ENCODE measurements at places on chromosomes 6 and 20.

DNA sequence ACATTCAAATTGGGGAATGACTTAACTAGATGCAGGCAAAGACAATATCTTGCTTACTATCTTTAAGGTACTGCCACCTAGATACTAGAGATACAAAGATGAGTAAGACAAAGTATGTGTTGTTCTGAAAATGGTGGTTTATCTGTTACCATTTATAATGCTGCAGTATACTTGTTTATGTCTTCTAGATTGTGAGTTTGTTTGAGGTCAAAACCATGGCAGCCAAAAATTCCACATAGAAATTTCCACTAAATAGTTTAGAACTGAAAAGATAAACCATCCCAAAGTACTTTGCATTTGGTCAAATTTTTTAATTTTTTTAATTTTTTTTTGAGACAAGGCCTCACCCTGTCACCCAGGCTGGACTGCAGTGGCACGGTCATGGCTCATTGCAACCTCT is 150.8 kb downstream of the SOX4 start:
- DNase-seq, result no peak

DNA sequence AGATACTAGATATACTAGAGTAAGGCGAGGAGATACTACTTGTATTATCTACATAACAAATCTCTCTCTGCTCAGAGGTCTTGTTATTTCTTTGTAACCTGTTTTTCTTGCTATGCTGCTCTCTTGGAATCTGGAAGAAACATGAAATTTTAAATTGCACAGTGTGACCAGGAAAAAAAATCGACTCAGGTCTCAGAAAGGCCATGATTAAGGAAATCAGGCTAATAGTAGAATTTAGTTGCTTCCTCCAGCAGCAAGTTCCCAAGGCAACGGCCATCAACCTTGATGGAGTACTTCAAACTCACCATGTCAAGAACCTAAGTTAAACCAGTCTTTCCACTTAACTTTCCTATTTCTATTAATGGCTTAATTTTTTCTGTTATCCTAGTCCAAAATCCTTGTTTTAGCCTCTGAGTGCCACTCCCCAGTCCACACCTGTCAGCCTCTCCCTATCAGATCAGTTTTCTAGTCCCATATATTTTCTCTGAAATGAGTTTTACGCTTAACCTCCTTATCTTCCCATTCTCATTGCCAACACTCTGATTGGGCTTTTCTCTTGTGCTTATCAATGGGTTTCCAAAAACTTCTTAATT is 87.7 kb upstream of the BEND3 start:
- DNase-seq, result no peak

- no peak for DNase-seq
Measured at GRCh38 chr6:170032197-170032596, 258.7 kb downstream of the DLL1 start.

- DNase-seq, result no peak
Measured at GRCh38 chr6:78709021-78709420, 158.3 kb upstream of the IRAK1BP1 start.

GRCh38 chr20:24672181-24672880 is 202.9 kb downstream of the SYNDIG1 start:
- DNase-seq, result no peak

DNA sequence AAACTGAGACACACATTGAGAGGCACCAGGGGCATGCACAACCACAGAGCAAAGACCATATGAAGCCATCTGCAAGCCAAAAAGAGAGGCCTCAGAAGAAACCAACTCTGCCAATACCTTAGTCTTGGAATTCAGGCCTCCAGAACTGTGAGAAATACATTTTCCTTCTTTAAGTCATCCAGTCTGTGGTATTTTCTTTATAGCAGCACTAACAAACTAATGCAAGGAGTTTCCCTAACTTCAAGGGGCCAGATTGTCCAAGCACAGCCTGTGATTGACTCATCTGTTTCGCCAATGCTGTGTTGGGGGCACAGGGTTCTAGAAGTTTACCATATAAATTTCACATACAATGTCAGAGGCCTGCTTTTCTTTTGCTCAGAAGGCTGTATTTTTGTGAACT is 364.6 kb downstream of the GJA1 start:
- no peak for DNase-seq

- DNase-seq, result no peak
Measured at GRCh38 chr6:30037182-30037788, 23.8 kb upstream of the POLR1H start.

DNA sequence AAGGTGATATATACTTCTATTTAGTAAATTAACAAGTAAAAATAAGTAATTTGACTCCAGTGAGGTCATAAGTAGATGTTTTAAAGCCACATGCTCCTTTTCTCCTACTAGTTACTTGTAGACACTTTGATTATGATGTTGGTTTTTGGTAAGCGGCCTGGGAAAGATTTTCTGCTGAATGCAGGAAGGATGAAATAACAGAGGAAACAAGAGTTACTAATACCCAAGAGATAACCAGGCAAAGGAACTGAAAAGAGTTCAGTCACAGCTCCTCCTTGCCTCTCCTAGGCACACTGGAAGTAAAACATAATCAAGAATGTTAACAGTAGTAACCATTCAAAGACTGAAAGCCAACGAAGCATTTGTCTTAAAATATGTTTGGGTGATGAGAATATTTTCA is 203.3 kb downstream of the RNGTT start:
- DNase-seq, result no peak

DNA sequence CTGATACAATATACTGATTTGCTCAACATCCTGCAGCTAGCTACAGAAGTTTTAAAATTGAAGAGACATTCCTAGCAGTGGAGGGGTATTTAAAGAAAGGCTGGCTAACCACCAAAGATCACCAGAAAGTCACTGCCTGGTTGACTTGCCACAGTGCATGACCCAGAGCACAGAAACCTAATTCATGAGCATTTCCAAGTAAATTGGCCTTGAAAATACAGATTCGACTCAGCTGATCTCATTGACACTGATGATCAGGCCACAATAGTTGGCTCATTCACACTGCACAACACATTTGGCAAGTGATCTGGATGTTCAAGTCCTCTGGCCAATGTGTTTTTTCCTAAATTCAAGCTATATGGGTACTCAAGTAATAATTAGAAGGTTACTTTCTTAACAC is 13.3 kb upstream of the TDRD6 start:
- no peak for DNase-seq

- DNase-seq, result no peak
Measured at GRCh38 chr6:148414836-148415235, 72.2 kb downstream of the SASH1 start.

DNA sequence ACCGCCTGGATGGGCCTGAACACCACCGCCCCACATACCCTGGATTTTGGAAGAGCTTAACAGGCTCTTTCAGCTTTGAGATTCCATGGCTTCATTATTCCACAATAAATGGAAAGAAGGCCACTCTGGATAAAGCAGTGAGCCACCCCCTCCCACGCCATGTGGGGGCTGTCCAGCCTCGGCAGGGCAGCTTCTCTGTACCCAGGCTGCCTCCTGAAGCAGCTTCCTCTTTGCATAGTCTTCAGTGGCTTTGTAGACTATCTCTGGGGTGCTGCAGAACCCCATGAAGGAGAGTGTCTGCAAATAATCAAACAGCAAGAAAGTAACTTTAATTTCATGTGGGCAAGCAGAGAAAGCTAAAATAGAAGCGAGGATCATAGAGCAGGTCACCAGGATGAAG is 96.6 kb upstream of the NXT1 start:
- DNase-seq, result no peak

- DNase-seq, result no peak
Measured at GRCh38 chr20:373171-373890, 7.2 kb upstream of the TRIB3 start.

GRCh38 chr6:145626857-145627256 is 108.5 kb downstream of the EPM2A start:
- no peak for DNase-seq

DNA sequence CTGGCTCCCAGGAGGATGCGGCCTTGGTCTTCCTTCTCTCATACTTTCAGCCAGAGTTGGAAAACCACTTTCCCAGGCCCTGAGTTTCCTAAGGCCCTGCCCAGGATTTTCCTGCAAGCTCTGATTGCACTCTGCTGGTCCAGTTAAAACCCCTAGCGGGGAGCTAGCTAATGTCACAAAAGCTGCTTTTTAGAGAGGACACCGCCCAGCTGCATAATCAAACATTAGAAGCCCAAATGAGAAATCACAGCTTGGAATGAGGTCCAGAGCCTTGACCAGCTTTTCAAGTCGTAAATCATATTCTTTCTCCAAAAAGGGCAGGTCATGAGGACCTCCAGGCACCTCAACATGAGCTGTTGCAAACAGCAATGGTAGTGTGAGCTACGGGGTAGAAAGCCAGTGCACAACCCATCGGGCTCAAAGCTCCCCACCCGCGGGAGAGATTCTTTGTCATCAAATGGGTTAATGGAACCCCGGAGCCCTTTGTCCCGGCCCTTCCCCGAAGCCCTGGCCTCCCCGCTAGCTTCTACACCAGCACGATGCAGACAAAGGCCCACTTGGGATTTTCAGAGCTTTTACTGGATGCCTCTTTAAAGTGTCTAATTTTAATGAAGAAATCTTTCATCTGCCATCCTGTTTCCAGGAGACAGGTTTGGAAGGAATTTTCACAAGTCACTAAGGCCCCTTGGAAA is 134.0 kb downstream of the SCML4 start:
- DNase-seq, result no peak

DNA sequence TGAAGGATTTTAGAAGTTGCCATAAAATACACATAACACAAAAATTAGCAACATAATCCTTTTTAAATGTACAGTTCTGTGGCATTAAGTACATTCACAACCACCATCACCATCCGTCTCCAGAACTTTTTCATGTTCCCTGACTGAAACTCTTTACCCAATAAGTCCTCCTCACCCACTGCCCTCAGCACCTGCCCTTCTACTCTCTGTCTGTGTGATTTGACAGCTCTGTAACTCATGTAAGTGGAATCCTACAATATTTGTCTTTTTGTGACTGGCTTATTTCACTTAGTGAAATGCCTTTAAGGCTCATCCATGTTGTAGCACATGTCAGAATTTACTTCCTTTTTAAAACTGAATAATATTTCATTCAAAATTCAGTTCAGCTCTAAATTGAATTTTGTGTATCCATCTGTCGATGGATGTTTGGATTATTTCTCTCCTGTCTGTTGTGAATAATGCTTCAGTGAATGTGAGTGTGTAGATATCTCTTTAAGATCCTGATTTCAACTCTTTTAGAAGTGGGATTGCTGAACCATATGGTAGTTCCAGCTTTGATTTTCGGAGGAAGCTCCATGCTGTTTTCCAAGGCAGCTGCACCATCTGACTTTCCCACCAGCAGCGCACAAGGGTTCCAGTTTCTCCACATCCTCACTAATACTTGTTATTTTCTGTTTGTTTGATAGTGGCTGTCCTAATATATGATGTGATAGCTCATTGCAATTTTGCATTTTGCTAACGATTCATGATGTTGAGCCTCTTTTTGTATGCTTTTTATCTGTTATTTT is 4.2 kb downstream of the ENTPD6 start:
- no peak for DNase-seq

GRCh38 chr6:156783958-156784357 is 6.8 kb downstream of the ARID1B start:
- no peak for DNase-seq

GRCh38 chr6:157741321-157741947 is 81.6 kb upstream of the SNX9 start:
- DNase-seq, result no peak

DNA sequence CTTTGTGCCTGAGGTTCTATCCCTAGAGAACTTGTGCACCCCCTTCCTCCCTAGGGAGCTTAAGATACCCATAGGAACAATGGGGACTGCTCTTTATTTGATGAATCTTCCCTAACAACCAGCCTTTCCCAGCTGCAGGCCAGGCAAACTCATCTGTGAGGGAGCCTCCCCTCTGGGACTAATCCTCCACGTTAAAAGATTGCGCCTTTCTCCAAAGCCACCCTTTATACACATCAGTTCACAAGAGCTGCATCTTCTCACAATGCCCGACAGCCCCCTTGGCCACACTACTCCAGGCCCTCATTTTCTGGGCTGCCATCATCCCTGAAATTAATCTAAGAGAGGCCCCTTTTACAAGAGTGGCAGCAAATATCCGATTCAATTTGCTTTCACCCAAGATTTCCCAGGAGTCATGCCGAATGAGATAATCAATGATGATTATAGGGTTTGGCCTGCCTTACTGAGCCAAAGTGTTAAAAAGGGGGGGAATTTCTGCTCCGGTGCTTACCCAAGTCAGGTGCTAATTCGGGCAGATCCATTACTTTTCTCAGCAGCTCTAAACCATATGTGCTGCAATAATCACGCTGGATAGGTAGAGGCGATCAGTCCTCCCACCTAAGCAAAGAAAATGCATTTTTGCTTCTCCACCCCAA is 336.5 kb downstream of the KIF16B start:
- no peak for DNase-seq

DNA sequence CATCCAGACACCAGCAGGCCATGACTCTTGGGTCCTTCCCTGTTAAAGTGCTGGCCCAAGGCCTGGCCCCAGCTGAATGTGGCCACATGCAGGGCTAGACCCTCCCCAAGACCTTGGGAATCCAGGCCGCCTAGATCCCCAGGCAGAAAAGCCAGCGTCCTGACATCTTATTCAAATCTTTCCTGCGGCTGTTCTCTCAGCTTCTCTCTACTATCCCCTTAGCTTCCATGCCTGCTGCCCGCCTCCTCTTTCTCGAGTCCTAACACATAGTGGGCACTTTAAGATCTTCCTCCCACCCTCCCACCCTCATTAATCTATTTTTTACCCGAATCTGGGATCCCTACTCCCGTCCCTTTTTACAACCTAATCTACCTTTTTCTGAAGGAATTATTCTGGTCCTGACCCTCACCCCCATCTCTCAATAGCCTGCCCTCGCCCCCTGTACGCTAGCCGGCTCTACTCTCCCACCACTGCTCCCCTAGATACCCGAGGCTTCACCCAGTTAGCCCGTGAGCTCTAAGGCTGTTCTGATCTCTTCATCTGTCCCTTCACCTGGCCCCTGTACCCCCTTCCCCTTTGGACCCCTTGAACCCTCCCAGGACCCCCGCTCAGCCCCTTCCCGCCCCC is at the start of gene CCHCR1:
CCHCR1 (minus strand) TSS at position 290 of the 627 bp plus-strand sequence; CDS start at position 88, 202 bp downstream.
- no peak for DNase-seq

GRCh38 chr6:30157999-30158398 is 3.0 kb downstream of the TRIM10 start:
- no peak for DNase-seq

DNA sequence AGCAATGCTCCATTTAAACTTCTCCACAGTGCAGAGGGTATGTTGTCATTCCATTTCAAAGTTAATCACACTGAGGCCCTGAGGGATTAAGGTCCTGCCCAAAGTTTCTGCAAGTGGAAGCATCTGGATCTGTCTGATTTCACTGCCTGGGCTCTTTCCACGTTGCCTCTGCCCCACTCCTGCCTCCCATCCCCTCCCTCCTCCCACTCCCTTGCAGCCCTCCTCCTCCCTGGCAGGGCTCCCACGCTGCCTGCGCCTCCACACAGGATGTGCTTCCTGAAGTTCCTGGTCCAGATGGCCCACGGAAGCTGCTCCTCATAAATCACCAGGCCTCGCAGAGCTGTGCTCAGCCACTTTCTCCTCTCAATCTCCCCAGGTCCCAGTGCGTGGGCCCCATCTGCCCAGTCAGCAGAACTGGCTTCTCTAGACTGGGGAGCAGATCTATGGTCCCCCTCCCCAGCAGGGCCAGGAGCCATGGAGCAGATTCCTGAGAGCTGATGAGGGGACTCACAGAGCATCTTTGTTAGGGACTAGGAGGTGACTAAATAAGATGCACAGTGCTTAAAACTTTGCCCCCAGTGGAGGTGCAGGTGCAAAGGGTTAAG is 65.4 kb upstream of the MAFB start:
- DNase-seq, result no peak
